ENCODE measurements at places on chromosomes 5 and 9. TPM values are rescaled to one million over a fixed set of nuclear protein-coding genes. Genes with fewer than 3 reads are reported as not detected.

The COL15A1 gene
- total RNA-seq, result 0.63 TPM

The DAP gene
- 61.4 TPM for total RNA-seq

The PPP1R26 gene
- 15.2 TPM for total RNA-seq

The HIGD2A gene
- 253 TPM for total RNA-seq

The C9orf50 gene
- not detected for total RNA-seq

The PCDHA9 gene
- total RNA-seq, result not detected

The ANKRD34B gene
- 0.17 TPM for total RNA-seq

The TMEFF1 gene
- 1.2 TPM for total RNA-seq

All from A549 treated with Hydrocortisone at 1 μM for 4 hours (cell line).